ENCODE measurements at places on chromosomes 4 and X. TPM values are rescaled to one million over a fixed set of nuclear protein-coding genes. Genes with fewer than 3 reads are reported as not detected.

SPATA18 gene
- 11.2 TPM for total RNA-seq

GSPT2 gene
- 16.6 TPM for total RNA-seq

HAND2 gene
- not detected for total RNA-seq

PCDH7 gene
- total RNA-seq = 67.6 TPM

UGT2B7 gene
- 0.20 TPM for total RNA-seq

Measured in spinal cord (tissue), 10 donors.